NCI-H1436 (cell line): ENCODE measurements at places on chromosomes 3 and 15.

GRCh38 chr15:42992626-42993025, 72.0 kb upstream of the TTBK2 start:
- no peak for DNase-seq

DNA sequence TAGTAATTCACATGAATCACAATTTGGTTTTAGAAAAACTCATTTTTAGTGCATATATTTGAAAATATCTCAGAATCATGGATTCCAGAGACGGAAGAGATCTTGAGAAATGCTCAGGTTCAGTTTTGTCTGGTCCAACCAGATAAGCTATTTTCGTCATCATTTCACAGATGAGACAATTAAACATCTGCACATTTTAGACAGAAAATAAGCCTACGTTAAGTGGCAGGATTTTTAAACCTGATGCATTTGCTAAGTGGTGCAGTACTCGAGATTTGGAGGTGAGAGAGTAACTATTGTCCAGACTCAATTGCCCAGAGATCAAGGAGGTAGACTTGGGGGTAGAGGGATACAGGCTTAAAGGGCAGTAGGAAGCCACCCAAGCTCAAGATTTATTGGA, 90.5 kb downstream of the CCNL1 start:
- DNase-seq: no peak

- no peak for DNase-seq
Measured at GRCh38 chr3:190618330-190619030, 104.6 kb downstream of the IL1RAP start.

DNA sequence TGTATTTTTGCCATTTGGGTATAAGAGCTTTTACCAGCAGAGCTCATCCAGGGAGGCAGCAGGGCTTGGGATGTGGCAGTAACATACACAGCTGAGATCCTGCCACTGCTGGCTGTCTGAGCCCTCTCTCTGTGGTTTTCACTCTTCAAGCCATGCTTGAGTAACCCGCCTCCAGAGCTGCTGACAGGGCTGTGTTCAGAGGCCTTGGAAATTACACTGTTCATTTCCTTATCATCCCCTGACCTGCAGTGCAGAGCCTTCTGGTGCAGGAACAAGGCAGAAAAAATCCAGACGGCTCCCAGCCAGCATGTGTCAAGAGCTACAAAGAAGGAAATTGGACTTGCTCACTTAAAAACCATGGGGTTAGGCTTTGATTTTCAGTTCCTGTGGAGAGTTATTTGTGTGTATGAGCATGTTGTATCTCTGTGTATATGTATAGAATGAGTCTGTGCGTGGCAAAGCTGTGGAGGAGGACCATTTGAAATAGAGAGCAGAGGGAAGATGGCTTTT, 47.0 kb downstream of the ZNF609 start:
- DNase-seq: no peak

DNA sequence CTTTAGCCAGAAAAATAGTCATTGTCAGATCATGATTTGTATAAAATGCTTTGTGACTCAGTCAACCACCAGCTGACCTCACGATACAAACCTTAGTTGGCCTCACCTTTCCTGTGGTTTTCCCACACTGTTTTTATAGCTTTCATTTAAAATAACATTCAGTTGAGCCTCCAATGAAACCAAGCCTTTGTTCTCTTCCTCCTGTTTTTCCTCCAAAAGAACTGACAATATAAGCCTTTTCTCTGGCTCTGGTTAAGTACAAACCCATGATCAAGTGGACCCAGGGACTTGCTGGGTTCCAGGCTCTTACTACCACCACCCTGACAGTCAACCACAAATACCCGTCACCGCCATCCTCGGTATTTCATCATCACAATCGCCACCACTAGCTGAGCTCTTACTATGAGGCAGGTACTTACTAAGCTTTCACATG, 81.7 kb downstream of the TAMM41 start:
- DNase-seq: no peak

DNA sequence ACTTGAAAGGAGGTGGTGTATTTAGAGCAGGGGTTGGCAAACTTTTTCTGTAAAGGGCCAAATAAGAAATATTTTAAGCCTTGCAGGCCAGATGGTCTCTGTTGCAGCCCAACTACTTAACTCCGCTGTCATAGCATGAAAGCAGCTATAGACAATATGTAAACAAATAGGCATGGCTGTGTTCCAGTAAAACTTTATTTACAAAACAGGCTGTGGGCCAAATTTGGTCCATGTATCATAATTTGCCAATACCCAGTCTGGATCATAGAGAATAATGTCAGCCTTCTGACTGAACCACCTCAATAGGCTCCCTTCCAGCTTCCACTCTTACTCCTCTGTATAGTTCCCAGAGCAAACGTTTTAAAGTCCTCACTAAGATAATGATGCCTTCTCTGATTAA, 638.8 kb upstream of the CFAP20DC start:
- DNase-seq: no peak

DNA sequence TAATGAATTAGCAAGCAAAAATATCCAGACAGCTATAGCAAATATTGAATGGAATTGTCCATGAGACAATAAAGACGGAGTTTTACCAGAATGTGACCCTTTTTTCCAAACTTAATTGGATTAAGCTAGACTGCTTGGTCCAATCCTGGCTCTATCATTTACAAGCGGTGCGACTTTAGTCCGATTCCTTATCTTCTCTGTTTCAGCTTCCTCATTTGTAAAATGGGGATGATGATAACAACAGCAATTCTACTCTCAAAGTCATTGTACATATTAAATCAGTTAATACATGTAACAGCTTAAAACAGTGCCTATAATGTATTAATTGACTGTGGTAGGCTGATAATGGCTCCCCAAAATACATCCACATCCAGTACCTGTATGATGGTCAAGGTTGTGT, 62.1 kb upstream of the CRBN start:
- DNase-seq: no peak
